ENCODE measurements at places on chromosomes 5 and 9. TPM values are rescaled to one million over a fixed set of nuclear protein-coding genes. Genes with fewer than 3 reads are reported as not detected.

MCIDAS gene
- 2.0 TPM for total RNA-seq

FRRS1L gene
- 0.30 TPM for total RNA-seq

PRDM9 gene
- not detected for total RNA-seq

SPINK1 gene
- 1,916 TPM for total RNA-seq

TMEM232 gene
- total RNA-seq, result 0.91 TPM

PTPRD gene
- total RNA-seq, result 55.9 TPM

FAM78A gene
- total RNA-seq, result 0.88 TPM

GRCh38 chr5:107990881-107991810 lies 320.4 kb upstream of the EFNA5 start:
- no peak for DNase-seq
- no peak overlapping the region for H3K27ac ChIP-seq
- H3K4me1 ChIP-seq, result no peaks in the 10 kb centered on the region

DNA sequence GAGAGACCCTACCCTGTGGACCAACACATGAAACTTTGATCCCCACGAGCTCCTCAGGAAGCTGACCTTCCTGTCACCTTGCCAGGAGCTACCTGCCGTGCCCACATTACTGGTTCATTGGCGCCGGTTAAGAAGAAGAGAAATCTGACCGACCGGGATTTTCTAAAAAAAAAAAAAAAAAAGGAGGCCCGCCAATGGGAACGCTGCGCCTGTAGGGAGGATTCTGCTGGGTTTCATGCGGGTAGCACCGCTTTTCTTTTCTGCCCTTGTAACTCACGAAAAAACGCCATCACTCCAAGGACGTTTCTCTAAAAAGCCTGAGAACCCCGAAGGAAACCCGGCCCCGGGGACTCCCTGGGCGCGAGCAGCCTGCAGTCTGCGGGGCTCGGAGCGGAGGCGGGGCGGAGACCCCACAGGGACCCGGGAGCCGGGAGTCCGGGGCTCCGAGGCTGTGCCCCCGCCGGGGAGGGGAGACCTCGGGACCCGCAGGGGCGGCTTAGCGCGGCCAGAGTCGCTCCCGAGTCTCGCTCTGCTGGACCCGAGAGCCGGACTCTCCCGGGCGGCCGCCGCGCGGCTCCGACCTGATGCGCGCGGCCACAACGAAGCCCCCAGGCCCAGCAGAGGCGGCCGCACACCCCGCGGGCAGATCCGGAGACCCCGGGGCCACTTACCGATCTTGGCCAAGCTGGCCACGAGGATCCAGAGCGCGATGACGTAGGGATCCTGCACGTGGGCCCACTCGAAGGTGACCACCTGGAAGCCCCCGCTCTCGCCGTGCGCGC lies 617 bp downstream of the SLC9A3 start:
- peaks cover 15% of the 10 kb centered on the region for H3K4me1 ChIP-seq
- H3K36me3 ChIP-seq, result no peaks in the 10 kb centered on the region
- H3K27me3 ChIP-seq, result no peaks in the 10 kb centered on the region
- DNase-seq, result no peak
- no peak overlapping the region for H3K27ac ChIP-seq
- peak overlapping the region; percentile 38 for H3K4me3 ChIP-seq

DNA sequence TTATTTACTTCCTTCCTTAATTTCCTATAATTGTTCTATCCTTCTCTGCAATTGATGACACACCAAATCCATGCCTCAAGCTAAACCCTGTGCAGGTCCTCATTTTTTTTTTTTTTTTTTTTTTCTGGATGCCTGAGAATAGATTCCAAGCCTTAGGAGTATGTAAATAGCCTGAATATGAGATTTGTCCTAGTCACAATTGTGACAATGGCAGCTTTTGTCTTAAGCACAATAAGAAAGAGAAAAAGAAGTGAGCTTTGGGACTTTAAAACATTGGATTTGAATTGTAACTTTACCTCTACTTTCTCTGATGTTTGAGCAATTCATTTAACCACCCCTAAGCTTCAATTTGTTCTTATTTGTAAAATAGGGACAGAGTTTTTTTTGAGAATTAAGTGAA lies 280.5 kb downstream of the TUSC1 start:
- no peak overlapping the region for H3K4me3 ChIP-seq
- H3K27me3 ChIP-seq, result no peaks in the 10 kb centered on the region
- DNase-seq, result no peak
- H3K36me3 ChIP-seq, result no peaks in the 10 kb centered on the region
- H3K27ac ChIP-seq, result no peak overlapping the region

GRCh38 chr9:98050351-98050750 lies 6.2 kb upstream of the NANS start:
- no peaks in the 10 kb centered on the region for H3K27me3 ChIP-seq
- H3K4me1 ChIP-seq, result no peaks in the 10 kb centered on the region
- H3K4me3 ChIP-seq, result no peak overlapping the region
- H3K36me3 ChIP-seq, result no peaks in the 10 kb centered on the region

GRCh38 chr5:6181147-6181729 lies 197.1 kb downstream of the MED10 start:
- no peak overlapping the region for H3K27ac ChIP-seq
- H3K27me3 ChIP-seq, result peaks cover 1% of the 10 kb centered on the region
- no peak overlapping the region for H3K4me3 ChIP-seq
- H3K4me1 ChIP-seq, result no peaks in the 10 kb centered on the region
- H3K36me3 ChIP-seq, result no peaks in the 10 kb centered on the region

DNA sequence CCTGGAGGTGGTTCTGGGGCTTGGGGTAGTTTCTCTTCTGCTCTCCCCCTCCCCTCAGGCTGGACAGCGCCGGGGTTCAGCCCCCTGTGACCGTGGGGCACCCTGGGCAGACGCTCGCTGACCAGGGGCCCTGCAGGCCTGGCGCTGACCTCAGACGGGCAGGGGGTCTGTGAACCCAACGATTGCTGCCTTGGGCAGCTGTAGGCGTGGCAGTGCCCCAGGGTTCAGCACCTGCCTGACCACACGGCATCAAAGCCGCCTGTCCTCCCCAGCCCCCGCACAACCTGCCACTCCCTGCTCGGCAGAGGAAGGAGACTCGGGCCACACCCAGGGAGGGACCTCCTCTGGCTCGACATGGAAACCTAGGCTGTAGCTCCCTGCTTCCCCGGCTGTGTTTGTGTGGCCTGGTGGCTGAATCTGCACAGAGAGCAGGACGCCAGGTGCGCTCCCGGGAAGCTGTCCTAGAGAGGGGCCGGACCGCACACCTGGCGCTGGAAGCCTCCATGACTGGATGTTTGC lies 12.2 kb downstream of the LCN12 start:
- H3K27me3 ChIP-seq, result no peaks in the 10 kb centered on the region
- H3K36me3 ChIP-seq, result no peaks in the 10 kb centered on the region
- H3K27ac ChIP-seq, result no peak overlapping the region
- peaks cover 18% of the 10 kb centered on the region for H3K4me1 ChIP-seq

GRCh38 chr9:249025-249424 lies 34.4 kb downstream of the DOCK8 start:
- no peaks in the 10 kb centered on the region for H3K27me3 ChIP-seq
- no peak for DNase-seq
- no peaks in the 10 kb centered on the region for H3K4me1 ChIP-seq
- H3K36me3 ChIP-seq, result no peaks in the 10 kb centered on the region
- H3K27ac ChIP-seq, result no peak overlapping the region

- no peak for DNase-seq
- H3K4me1 ChIP-seq, result no peaks in the 10 kb centered on the region
- H3K36me3 ChIP-seq, result no peaks in the 10 kb centered on the region
- no peak overlapping the region for H3K4me3 ChIP-seq
Observed at GRCh38 chr5:74529101-74529500, 111.4 kb downstream of the ENC1 start.

- H3K36me3 ChIP-seq, result no peaks in the 10 kb centered on the region
- peaks cover 6% of the 10 kb centered on the region for H3K4me1 ChIP-seq
- no peak within 1 kb of the TSS for H3K27ac ChIP-seq
- peak; percentile 59 for DNase-seq
- peak within 1 kb of the TSS; percentile 54 for H3K4me3 ChIP-seq
Observed at GRCh38 chr5:146878476-146879172, at the start of gene PPP2R2B. PPP2R2B (minus strand) TSS chr5:146878757.

GRCh38 chr9:122206118-122207046 lies 22.4 kb downstream of the LHX6 start:
- DNase-seq, result no peak
- no peak overlapping the region for H3K4me3 ChIP-seq
- H3K36me3 ChIP-seq, result no peaks in the 10 kb centered on the region
- no peak overlapping the region for H3K27ac ChIP-seq
- H3K27me3 ChIP-seq, result no peaks in the 10 kb centered on the region

GRCh38 chr9:81687521-81688261 lies 1.7 kb downstream of the TLE1 start:
- H3K4me1 ChIP-seq, result peaks cover 26% of the 10 kb centered on the region
- peak overlapping the region; percentile 72 for H3K27ac ChIP-seq
- no peak for DNase-seq

DNA sequence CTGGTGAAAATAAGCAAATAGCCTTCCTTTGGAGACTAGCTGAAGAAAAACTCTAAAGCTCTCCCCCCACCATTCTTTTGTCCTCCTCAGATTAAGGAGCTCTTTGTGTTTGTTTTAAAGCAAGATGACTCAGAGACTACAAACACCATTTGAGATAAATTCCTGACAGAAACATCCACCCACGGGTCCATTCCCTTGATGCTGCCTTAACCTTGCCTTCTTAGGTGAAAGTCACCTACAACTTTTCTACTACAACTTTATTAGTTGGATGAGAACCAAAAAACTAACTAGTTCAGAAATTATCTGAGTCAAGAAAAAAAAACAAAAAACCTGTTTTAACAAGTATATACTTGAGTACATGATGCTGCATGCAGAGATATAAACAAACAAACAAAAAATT lies 831.1 kb downstream of the NR2F1-AS1 start:
- no peak overlapping the region for H3K4me3 ChIP-seq
- no peaks in the 10 kb centered on the region for H3K27me3 ChIP-seq
- H3K4me1 ChIP-seq, result peaks cover 12% of the 10 kb centered on the region
- no peaks in the 10 kb centered on the region for H3K36me3 ChIP-seq

DNA sequence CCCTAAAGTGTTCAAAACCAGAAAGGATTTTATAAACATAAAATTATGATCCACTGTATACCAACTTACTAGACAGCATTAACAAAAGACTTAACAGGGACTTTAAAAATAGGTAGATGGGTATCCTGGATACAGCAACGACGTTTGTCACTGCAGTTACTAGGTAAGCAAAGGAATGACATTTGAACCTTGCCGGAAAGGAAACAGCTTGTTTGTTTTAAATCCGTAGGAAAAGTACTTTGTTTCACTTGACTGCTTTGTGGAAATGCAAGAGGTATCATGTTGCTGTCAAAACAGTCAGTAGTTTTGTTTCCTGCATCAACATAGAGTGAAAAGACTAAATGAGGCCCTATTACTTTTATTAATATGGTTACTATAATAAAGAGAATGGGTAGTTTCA lies 122.9 kb downstream of the CDC42SE2 start:
- H3K4me3 ChIP-seq, result no peak overlapping the region
- H3K4me1 ChIP-seq, result no peaks in the 10 kb centered on the region
- no peak overlapping the region for H3K27ac ChIP-seq
- no peaks in the 10 kb centered on the region for H3K27me3 ChIP-seq
- no peak for DNase-seq

- H3K4me1 ChIP-seq, result no peaks in the 10 kb centered on the region
- DNase-seq, result peak; percentile 67
- H3K4me3 ChIP-seq, result no peak overlapping the region
- H3K27ac ChIP-seq, result no peak overlapping the region
- H3K27me3 ChIP-seq, result no peaks in the 10 kb centered on the region
Observed at GRCh38 chr9:92138157-92138959, 23.1 kb upstream of the SPTLC1 start.

- H3K4me1 ChIP-seq, result no peaks in the 10 kb centered on the region
- no peaks in the 10 kb centered on the region for H3K36me3 ChIP-seq
- no peaks in the 10 kb centered on the region for H3K27me3 ChIP-seq
Observed at GRCh38 chr5:119390404-119390803, 34.6 kb downstream of the TNFAIP8 start.

DNA sequence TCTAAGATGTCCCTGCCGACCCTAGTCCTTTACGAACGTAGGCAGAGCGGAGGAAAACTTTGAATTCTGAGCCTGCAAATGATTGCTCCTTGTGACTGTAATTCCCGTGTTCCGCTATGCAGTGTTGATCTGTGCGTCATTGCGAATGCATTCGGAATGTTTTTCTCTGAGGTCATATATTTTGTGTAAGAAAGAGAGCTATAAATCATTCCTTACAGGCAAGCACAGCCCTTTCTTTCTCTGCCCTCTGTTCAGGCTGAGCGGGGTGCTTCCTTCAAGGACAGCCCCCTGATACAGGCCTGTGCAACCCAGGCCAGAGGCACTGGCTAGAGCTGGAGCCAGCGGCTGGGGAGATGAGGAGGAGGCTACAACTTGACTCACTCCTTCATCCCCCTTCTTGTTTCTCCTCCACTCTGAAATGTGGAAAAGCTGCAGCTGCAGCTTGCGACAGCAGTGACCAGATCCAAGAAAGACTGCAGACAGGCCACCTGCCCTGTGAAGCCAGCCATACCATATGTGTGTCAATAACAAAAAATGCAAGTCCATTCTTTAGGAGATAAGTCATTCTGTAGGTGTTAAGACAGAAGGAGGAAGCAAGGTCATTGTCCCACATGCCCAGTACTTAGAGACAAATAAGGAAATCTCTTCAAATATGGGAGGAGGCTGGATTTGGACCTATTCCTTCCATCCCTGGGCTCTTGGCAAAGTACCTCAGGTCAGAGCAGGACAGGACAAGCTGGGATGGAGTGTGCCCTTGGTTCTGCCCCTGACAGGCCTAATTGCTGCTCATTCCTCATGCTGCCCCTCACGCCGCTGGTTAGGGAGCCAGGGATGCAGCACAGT lies 345.7 kb upstream of the WWC1 start:
- peak overlapping the region; percentile 8 for H3K27ac ChIP-seq
- no peak for DNase-seq
- no peaks in the 10 kb centered on the region for H3K36me3 ChIP-seq
- H3K27me3 ChIP-seq, result no peaks in the 10 kb centered on the region
- peaks cover 14% of the 10 kb centered on the region for H3K4me1 ChIP-seq

- H3K4me1 ChIP-seq, result no peaks in the 10 kb centered on the region
- no peaks in the 10 kb centered on the region for H3K27me3 ChIP-seq
- H3K36me3 ChIP-seq, result peaks cover 1% of the 10 kb centered on the region
- no peak overlapping the region for H3K27ac ChIP-seq
- DNase-seq, result no peak
Observed at GRCh38 chr9:131598121-131598520, 52.8 kb downstream of the PRRT1B start.

- no peaks in the 10 kb centered on the region for H3K27me3 ChIP-seq
- H3K4me3 ChIP-seq, result no peak overlapping the region
- peaks cover 33% of the 10 kb centered on the region for H3K4me1 ChIP-seq
- DNase-seq, result no peak
- no peak overlapping the region for H3K27ac ChIP-seq
- no peaks in the 10 kb centered on the region for H3K36me3 ChIP-seq
Observed at GRCh38 chr9:34069831-34070230, 21.1 kb upstream of the UBAP2 start.

- H3K27ac ChIP-seq, result no peak overlapping the region
- H3K4me3 ChIP-seq, result no peak overlapping the region
- H3K4me1 ChIP-seq, result no peaks in the 10 kb centered on the region
- no peaks in the 10 kb centered on the region for H3K27me3 ChIP-seq
Observed at GRCh38 chr9:79924836-79925235, 353.1 kb downstream of the TLE4 start.

DNA sequence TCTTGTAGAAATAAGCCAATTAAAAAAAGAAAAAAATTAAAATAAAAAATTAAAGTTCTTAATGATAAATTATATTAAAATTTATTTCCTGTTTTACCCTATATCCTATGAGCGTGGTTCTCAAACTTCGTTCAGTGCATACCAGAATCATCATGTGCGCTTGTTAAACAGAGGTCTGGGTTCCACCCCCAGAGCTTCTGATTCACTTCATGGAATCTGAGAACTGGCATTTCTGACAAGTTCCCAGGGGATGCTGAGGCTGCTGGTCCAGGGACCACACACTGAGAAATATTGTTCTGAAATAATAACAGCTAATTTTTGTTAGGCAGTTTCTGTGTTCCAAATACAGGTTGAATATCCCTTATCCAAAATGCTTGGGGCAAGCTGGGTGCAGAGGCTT lies 79.3 kb downstream of the TMC1 start:
- no peak overlapping the region for H3K27ac ChIP-seq
- DNase-seq, result no peak
- no peaks in the 10 kb centered on the region for H3K27me3 ChIP-seq
- no peak overlapping the region for H3K4me3 ChIP-seq
- no peaks in the 10 kb centered on the region for H3K4me1 ChIP-seq
